ENCODE measurements at places on chromosomes 3 and 15. TPM values are rescaled to one million over a fixed set of nuclear protein-coding genes. Genes with fewer than 3 reads are reported as not detected.

Gene TMCO5A
- total RNA-seq, result not detected

Gene NR2E3
- total RNA-seq, result 0.56 TPM

Gene DUOXA1
- not detected for total RNA-seq

Gene TMEM158
- 35.5 TPM for total RNA-seq

Gene ZNF710
- total RNA-seq, result 26.2 TPM

Gene BNC1
- 0.99 TPM for total RNA-seq

Gene LRRC49
- total RNA-seq, result 9.3 TPM

Gene VPS18
- 32.7 TPM for total RNA-seq

Gene RTP1
- 3.0 TPM for total RNA-seq

Gene ASB14
- not detected for total RNA-seq

Gene PLIN1
- 0.11 TPM for total RNA-seq

Gene WDR72
- 2.1 TPM for total RNA-seq
